ENCODE measurements at places on chromosomes 1 and 21.
A peak's percentile ranks its signal among the peaks of the same experiment; 100 is the strongest.

DNA sequence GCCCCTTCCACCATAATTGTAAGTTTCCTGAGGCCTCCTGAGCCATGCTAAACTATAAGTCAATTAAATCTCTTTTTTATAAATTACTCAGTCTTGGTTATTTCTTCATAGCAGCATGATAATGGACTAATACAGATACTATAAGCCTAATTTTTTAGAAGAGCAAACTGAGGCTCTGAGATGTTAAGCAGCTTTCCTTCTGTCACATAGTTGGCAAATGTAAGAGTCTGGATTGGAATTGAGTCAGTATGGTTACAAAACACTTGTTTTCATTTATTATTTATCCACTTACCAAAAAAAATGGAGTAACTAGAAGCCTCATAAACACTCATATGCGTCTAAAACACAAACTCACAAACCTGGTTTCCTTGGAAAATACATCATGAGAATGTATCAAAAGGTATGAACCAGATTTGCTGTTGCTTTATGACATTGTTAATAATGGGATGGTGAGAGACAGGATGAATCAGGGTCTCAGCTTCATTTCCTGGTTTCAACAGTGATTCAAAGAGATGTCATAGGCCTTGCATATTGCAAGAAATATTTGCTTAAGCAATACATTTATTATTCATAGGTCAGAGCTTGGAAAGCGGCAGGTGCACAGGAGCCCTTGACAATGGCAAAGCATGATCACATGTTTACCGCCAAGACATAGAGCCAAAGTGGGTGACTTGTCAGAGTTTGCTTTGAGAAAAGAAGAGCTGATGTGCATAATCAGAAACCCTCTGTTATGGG lies 221.5 kb downstream of the GRIK1 start:
- DNase-seq, result peak; percentile 5

DNA sequence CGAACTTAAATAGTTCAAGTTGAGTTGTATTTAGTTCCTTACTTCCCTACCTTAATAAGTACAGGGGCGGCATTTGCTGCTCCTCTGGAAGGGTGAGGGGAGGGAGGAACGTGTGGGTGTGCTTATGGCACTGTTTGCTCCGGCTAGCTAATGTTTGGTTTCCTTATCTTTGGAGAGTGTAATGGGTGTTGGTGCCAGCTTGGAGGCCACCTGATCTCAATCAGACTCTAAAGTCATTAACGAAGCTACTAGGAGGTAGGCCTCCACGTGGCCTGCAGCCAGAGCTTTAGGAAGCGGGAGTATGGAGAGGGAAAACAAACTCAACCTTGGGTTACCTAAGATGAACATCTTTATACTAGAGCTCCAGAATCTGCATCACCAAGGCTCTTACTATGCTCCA lies 43.0 kb upstream of the RAP1A start:
- no peak for DNase-seq

DNA sequence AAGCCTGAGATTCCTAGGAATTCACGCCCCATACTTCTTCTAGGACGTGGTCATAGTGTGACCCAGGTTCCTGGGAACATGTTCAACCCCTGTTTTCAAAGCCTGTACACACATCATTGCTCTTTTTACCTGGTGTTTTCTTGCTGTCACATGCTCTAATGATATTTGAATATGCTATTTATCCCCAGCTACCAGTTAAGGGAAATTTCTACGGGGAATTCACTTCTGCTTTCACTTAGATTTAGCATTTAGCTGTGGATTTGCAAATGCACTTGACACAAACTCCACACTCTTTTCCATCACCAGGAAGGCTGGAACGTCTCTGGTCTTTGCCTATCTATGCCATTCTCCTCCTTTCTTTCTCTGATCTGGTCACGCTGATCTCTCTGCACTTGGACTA lies 11.3 kb upstream of the SAMSN1 start:
- DNase-seq, result no peak

DNA sequence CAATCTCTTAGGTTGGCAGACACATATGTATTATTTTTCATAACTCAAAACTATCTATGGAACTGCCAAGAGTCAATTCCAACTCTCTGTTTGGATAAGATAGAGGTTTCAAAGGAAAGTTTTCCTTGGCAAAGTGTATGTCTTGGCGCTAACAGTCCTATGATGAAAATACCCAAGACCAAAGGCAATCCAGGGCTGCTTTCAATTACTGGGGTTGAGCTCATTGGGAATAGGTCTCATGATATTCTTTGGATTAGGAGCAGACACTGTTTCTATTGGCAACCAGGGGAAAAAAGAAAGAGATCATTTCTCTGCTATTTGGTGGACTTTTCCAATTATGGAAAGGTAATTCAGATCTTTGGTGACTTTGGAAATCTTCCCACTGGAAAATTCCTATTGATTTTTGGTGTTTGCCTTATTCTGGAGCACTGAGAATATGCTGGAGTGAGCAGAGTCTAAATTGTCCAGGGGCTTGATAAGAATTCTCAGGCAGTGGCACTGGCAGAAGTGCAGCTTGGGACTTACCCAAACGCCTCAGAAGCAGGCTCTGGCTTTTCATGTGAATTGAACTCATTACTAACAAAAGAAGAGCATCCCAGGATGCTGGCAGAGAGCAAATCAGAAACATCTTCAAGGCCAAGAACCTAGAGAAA lies 20.4 kb upstream of the PLXNA2 start:
- no peak for DNase-seq

DNA sequence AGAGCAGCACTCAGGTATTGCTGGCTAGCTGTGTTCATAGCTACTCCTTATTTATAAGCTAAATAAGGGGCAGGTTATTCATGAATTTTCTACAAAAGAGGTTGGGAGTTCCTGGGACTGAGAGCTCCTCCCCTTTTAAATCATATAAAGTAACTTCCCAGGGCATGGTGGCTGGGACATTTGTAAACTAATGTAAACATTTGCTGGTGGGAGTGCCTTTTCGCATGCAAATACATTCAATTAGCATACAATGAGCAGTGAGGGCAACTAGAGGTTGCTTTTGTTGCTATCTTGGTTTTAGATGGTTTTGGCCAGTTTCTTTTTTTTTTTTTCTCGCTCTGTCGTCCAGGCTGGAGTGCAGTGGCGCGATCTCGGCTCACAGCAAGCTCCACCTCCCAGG lies 43.4 kb downstream of the GNPAT start:
- DNase-seq, result no peak

DNA sequence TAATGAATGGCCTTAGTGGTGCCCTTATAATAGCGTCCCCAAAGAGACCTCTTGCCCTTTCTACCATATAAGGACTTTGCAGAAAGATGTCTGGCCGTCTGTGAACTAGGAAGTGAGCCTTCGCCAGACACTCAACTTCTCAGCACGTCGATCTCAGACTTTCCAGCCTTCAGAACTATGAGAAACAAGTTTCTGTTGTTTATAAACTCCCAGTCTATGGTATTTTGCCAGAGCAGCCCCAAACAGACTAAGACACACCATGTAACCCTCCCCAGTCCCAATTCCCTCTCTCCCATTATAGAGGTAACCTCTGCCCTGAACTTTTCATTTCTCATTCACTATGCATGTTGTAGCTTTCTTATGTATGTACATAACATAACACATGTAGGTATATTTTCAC lies 55.7 kb downstream of the NID1 start:
- no peak for DNase-seq

GRCh38 chr21:38351961-38352521 lies 95.2 kb downstream of the KCNJ15 start:
- DNase-seq, result peak; percentile 82

DNA sequence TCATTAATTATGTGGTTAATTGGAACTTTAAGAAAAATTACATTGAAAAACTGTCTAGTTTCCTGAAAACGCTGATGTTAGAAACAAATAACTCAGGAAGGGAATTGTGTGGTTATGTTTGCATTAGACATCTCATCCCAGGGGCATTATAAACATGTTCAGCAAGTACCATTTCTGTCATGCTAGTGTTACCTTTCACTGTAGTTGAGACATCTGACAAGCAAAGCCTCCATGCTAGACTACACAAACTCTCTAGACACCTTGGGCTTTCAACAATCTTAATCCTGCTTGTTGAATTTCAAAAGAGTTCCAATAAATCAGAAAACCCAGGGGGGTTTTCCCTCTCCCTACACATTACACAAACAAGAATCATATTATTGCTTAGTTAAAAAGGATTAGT lies 536.8 kb downstream of the KCNT2 start:
- DNase-seq, result no peak

DNA sequence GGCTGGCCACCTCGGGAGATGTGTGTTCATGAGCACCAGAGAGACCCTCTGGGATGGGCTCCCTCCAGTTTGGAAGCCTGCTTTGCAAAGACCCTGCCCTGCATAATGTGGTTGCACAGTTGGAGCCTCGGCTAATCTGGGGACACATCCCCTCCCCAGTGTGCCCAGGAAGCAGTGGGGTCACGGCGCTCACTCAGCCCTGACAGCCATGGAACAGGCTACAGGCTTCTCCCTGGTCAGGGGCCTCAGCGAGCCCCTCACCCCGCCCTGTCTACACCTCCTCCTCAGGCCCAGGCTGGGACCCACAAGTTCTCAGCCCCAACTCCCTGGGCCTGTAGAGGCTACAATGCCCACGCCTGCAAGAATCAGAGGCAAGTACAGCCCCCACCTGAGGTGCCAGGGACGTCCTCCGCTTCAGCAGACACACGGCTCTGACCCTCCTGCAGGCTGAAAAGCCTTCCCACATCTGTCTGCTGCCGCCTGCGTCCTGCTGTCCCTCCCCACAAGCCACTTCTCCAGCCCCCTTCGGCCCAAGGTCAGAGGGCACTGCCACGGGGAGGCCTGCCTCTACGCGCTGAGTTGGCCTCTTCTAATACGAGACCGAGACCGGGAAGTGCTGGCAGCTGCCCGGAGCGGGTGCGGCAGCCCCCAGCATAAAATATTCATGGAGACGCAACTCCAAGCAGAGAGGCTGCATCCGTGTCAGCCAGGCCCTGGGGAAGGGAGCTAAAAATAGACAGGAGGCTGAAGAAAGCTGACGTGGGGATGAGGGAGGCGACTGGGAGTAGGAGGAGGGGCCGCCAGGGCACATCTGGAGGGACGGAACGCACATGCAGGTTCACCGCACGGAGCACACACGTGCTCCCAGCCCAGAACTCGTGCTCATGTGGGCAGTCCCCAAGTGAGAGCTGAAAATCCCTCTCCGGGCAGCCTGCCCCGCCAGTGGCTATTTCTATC lies 15.2 kb upstream of the GPR153 start:
- no peak for DNase-seq

DNA sequence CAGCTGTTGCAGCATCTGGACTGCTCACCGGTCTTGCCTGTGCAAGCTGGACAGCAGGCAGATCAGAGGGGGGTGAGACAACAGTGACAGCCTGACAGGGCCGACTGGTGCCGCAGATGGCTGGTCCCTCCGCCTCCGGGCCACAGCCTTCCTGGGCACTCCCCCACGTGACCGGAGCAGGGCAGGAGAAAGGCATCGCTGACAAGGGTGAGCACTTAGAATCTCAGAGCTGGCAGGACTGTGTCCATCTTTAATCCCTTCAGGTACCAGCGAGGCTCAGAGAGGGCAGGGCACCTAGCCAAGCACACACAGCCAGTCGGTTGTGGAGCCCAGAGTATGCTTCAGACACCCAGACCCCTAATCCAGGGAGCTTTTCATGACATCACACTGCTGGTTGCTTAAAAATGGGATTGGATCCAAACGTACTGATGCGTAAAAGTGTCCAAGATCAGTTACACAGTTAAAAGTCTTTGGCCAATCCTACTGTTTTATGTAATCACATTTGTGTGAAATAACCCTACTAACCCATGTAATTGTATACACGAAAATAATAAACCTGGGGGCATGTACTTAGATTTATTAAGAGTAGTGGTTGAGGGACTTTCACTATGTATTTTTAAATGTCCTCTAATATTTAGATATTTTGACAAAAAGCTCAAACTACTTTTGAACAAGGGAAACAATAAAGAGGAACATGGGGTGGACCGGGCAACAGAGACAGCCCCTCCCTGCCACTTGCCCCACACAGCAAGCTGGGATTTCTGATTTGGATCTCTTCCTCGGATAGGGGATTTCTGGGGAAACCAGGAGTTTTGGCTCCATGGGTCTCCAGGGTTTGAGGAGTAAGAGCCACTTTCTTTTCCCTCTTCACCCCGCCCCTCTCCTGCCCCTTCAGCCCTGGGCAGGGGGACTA lies 758 bp upstream of the CNTN2 start:
- no peak for DNase-seq

GRCh38 chr1:163709636-163710035 lies 387.9 kb downstream of the NUF2 start:
- no peak for DNase-seq
